ENCODE measurements at places on chromosomes 4 and X. TPM values are rescaled to one million over a fixed set of nuclear protein-coding genes. Genes with fewer than 3 reads are reported as not detected.

The HPRT1 gene
- total RNA-seq: 110 TPM

The PGK1 gene
- total RNA-seq: 586 TPM

The QRFPR gene
- total RNA-seq: not detected

The PABPC1L2B gene
- total RNA-seq: not detected

The SUPT20HL1 gene
- total RNA-seq: not detected

The SPANXN4 gene
- total RNA-seq: not detected

The RNF175 gene
- not detected for total RNA-seq

The RTL5 gene
- total RNA-seq: 2.1 TPM

The NDST3 gene
- total RNA-seq: not detected

The MAGEA12 gene
- total RNA-seq: 0.22 TPM

The ZNF732 gene
- total RNA-seq: not detected

The DMP1 gene
- total RNA-seq: not detected

The STOX2 gene
- total RNA-seq: 3.2 TPM

The GPRASP1 gene
- 0.22 TPM for total RNA-seq

The RAI2 gene
- total RNA-seq: 0.13 TPM

The CNGA2 gene
- total RNA-seq: not detected

The GAGE12J gene
- not detected for total RNA-seq

The TAF7L gene
- 0.10 TPM for total RNA-seq

The HAND2 gene
- 0.72 TPM for total RNA-seq

The GDPD2 gene
- not detected for total RNA-seq

The UGT2B28 gene
- not detected for total RNA-seq

The GAGE13 gene
- not detected for total RNA-seq
